Stimulated activated CD4-positive, alpha-beta T cell treated with anti-CD3 and anti-CD28 coated beads, Interleukin-15, amount 100 ng/mL, for 1 hour (primary cell): ENCODE measurements at places on chromosomes 2 and 18.

- no peak for DNase-seq
Measured at GRCh38 chr2:224724331-224724730, 8.2 kb upstream of the CCDC195 start.

- DNase-seq, result no peak
Measured at GRCh38 chr18:72866442-72866900, 1.3 kb downstream of the NETO1 start.

DNA sequence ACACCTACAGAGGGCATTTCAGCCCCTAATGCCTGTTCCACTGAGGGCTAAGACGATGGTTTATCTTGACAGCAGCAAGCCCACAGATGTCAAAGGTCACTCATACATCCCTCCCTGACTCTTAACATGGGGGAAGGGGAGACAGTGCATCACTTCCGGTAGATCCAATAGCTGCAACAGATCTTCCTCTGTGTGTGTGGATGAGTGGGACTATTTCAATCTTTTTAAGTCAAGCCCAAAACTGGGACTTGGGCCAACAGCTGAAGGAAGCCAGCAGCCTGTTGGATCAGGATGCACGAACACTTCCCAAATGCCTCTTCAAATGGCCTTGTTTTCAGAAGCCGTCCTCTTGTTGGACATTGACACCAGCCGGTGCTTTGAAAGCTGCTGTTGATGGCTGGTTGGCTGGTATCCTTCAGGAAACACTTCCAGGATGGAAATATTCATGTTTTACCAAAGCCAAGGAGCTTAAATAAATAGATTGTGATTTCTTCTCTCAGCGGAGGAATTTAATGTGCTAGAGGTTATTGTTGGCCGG, 59.2 kb downstream of the IL1R2 start:
- DNase-seq, result no peak

DNA sequence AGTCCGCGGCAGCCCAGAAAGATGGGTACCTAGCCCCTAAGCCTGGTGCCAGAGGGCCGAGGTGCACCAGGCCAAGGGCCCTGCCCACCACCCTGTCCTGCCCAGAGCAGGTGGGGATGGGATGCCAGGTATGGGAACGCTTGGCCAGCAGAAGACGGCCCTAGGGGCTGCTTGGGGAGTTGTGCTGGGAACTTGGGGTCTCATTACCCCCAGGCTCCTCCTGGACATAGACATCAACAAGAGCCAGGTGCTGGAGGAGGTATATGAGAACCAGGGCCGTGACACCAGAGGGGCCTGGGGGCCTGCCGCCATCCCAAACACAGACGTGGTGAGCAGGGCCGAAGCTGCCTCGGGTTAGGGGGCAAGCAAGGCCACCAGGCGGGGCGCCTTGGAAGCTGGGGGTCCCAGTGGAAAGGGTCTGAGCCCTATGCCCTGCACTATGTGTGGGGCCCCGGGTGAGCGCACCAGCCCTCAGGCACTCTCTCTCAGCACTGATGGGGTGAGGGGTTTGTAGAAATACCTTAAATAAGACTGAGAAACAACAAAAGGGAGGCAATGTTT, 46.9 kb downstream of the FER1L5 start:
- DNase-seq, result no peak

DNA sequence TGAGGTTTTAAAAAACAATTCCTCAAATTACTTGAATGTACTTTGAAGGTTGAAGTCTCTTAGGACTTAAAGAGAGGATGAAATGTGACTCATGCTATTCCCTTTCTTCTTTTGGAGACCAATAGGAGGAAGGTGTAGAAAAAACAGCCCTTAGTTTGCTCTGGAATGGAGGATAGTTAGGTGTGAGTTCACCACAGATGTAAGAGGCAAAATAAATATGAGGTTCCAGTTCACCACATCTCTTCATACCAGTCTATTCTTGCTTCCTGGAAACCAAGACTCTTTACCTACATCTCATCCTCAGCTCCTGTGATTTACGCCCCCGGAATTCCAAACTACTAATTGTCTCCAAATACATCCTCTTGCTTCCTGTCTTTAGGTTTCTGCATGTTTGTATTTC, 77.5 kb upstream of the TTC21B start:
- DNase-seq, result no peak

GRCh38 chr2:23666980-23667357, 260.0 kb downstream of the ATAD2B start:
- DNase-seq, result no peak

- no peak for DNase-seq
Measured at GRCh38 chr2:171287611-171288010, 126.9 kb upstream of the TLK1 start.

DNA sequence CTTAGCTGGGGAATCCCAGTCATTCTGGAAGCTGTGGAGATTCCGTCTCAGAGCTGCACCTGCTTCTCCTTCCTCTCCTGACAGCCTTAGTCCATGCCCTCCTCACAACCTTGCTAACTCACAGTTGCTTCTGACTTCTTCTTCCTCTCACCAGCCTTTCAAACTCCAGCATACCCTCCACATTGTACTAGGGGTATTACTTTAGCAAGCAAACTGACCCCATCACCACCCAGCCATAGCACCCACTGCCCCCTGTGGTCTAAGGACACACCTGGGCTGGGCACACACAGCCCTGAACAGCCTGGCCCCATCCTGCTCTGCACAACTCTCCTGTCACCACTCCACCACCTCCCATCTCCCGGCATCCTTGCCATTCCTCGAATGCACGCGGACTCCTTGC, 208.2 kb downstream of the FBXO15 start:
- DNase-seq, result no peak
